ENCODE measurements at places on chromosomes 6 and 20.

DNA sequence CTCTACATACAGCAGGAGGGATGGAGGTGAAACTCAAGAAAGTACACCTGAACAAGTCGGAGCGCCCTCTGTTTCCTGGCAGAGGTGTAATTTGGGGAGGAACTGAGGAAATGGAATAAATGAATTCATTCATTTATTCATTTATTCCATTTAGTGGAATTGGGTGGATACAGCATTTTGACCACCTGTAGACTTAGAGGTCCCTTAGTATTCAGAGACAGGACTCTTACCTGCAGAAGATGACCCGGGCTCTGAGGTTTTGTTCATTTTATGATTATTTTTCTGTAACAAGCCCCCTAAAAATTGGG is 9.1 kb downstream of the TRIM31 start:
- no peak for DNase-seq

DNA sequence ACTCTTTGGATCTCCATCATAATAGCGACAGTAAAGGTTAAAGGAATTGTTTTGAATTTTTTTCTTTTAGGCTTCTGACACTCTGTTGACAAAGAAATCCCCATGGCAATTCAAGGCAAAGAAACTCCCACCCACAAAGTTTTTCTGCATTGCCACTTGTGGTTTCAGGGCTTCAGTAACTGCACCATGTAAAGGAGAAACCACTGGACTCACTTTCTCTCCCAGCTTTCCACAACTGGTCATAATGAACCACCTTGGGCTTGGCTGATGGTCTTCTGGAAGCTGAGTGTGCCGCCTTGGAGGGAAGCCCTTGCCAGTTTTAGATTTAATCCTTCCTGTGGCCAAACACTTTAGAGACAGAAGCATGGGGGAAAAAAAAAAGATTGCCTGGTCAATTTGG is 163.1 kb downstream of the ISM1 start:
- DNase-seq, result no peak

- no peak for DNase-seq
These were observed 12.4 kb upstream of the MYL9 start for GRCh38 chr20:36528875-36529417.

DNA sequence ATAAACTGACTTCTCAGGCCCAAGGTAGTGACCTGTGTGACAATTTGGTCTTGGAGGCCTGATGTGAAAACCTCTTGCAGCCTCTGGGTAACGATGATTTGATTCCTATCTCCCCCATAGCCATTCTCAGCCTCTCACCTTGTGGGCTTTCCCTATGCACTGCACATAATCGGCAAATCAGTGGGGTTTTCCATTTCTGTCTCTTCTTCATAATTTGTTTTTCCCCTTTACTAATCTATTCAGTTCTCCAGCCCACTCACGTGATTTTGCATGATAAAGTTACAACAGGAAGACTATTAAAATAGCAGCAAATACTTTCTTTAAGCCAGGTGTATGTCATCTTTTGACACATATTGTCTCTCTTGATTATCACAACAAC is 893.7 kb downstream of the TFAP2A start:
- no peak for DNase-seq

DNA sequence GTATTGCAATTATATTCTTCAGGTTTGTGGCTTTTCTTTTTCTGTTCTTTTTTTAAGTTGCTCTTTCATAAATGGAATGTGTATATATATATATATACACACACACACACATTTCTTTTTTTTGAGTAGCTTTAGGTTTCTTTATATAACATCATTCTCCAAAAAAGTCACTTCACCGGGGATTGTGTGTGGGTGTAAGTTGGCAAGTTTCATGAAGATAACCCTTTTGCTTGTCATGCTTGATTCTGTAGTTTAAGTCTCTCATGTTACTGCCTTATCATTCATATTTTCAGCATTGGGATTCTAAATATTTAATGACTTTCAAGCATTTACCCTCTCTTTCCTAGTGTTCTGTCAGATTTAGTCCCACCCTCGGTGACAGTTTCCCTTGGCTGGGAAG is 181.0 kb downstream of the FARS2 start:
- DNase-seq, result no peak
